Amniotic epithelial cell (primary cell): ENCODE measurements at places on chromosomes 1 and 21.

DNA sequence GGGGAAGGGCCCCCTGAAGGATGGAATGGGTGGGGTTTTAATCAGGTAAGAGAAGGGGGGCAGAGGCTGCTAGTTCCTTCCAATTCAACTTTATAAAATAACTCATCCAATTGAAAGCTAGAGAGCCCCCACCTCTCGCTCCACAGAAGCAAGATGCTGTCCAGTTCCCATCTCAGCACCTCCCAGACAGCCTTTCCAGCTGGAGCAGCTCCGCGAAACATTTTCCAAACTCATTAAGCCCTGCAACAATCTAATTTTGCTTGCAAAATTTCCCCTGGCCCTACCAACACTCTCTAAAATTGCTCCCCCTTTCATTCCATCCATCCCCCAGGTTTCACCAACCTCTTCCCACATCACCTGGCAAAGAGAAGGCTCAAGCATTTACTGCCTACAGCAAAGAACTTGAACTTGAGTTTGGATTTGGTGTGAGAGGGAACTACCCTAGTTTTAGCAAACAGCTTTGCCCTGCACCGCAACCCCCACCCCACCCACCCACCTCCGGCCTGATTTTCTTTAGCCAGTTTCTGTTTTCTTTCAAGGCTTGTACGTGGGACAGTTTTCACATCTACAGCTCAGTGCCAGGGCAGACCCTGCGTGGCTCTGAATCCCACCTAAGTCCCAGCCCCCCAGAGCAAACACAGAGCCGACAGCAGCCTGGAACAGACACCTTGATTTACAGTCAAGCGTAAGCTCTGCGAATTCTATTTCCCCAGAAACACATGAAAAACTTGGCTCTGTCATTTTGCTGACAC is 46.7 kb downstream of the SYF2 start:
- no peak for DNase-seq

- DNase-seq = no peak
Measured at GRCh38 chr1:93426181-93426580, 21.7 kb upstream of the FNBP1L start.

GRCh38 chr1:82597649-82598048 is 796.9 kb downstream of the ADGRL2 start:
- no peak for DNase-seq

DNA sequence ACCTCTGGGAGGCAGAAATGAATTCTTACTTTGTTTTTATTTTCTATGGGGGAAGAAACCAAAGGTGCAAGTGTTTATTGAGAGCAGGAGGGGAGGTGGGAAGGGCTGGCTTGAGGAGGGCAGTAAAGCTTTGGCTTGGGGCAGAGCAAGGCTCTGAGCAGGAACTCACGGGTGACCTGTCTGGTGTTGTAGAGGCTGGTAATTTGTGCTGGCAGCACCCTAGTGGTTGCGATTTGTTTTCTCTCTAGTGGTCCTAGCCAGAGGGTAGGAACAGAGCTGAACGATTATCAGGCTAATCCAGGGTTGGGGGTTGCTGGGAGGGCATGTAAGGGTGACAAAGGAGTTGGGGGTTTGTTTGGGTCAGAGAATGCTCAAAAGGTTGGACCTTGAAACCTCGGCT is 16.6 kb downstream of the TMCC2 start:
- no peak for DNase-seq

GRCh38 chr1:178796013-178796412 is 71.0 kb downstream of the RALGPS2 start:
- no peak for DNase-seq

DNA sequence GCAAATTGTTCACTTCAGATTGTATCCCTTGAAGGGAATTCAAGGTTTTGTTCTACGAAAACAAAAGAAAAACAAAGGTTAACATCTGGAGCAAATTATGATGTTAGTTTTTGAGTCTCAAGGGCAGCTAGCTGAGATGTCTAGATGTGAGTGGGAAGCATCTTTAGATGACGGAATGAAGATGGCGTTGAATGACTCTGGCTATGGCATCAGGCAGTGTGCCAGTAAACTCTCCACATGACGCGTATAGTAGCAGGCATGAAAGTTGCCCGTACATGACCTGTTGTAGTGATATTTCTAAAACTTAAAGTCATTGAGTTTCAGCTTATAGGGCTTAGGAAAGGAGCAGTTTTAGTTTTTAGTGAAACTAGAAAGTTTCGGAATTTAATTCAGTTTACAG is 12.3 kb upstream of the SDC3 start:
- no peak for DNase-seq

DNA sequence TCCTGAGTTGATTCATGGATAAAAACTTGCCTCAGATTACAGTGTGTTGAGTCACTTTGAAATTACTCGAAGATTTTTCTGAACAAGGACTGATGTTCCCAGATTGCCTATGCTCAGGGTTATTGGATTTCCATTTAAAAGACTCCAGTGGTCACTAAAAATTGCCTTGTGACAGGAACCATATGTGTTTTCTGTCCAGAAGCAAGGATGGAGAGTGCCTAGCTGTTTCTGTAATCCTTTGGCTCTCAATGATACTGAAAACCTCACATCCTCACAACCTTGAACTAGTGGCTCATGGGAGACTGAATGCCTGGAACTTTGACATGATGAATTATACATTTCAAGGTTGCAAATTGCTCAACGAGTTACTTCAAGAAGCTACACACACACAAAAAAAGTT is 1271.8 kb downstream of the BRINP3 start:
- peak; percentile 80 for DNase-seq
